Breast epithelium (tissue), 4 donors: ENCODE measurements at places on chromosomes 16 and 17.

- H3K4me3 ChIP-seq, result no peak overlapping the region
- H3K4me1 ChIP-seq, result peaks cover 2% of the 10 kb centered on the region
- DNase-seq, result no peak
- H3K36me3 ChIP-seq, result no peaks in the 10 kb centered on the region
- no peaks in the 10 kb centered on the region for H3K27me3 ChIP-seq
Observed at GRCh38 chr16:56426585-56426984, 1.2 kb upstream of the AMFR start.

- H3K4me3 ChIP-seq, result no peak overlapping the region
- DNase-seq, result no peak
- H3K4me1 ChIP-seq, result peaks cover 3% of the 10 kb centered on the region
- H3K27ac ChIP-seq, result peak overlapping the region; percentile 45
- H3K36me3 ChIP-seq, result no peaks in the 10 kb centered on the region
Observed at GRCh38 chr17:76791053-76791980, 53.4 kb downstream of the MFSD11 start.

DNA sequence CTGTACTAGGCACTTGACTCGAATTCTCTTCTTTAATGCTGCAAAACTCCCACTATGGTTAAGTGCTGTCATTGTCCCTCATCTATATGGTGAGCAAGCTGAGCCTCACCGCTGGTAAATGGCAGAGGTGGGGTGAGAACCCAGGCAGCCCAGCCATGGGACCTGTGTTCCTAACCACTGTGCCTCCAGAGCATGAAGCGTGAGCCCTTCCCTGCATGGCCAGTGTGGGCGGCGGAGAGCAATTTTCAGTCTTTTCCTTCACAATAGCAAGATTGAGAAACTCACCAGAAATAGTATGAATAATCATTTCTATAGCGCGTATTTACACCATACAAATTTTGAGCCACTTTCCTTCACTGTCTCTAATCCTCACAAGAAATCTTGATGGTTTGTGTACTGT, 9.2 kb downstream of the BFAR start:
- H3K4me3 ChIP-seq, result no peak overlapping the region
- no peak for DNase-seq
- peaks cover 3% of the 10 kb centered on the region for H3K36me3 ChIP-seq
- H3K4me1 ChIP-seq, result no peaks in the 10 kb centered on the region

- no peaks in the 10 kb centered on the region for H3K27me3 ChIP-seq
- DNase-seq, result no peak
- H3K36me3 ChIP-seq, result no peaks in the 10 kb centered on the region
- no peaks in the 10 kb centered on the region for H3K4me1 ChIP-seq
- H3K27ac ChIP-seq, result peak overlapping the region; percentile 87
- H3K4me3 ChIP-seq, result peak overlapping the region; percentile 64
Observed at GRCh38 chr17:40498281-40499084, 2.9 kb downstream of the TNS4 start.

DNA sequence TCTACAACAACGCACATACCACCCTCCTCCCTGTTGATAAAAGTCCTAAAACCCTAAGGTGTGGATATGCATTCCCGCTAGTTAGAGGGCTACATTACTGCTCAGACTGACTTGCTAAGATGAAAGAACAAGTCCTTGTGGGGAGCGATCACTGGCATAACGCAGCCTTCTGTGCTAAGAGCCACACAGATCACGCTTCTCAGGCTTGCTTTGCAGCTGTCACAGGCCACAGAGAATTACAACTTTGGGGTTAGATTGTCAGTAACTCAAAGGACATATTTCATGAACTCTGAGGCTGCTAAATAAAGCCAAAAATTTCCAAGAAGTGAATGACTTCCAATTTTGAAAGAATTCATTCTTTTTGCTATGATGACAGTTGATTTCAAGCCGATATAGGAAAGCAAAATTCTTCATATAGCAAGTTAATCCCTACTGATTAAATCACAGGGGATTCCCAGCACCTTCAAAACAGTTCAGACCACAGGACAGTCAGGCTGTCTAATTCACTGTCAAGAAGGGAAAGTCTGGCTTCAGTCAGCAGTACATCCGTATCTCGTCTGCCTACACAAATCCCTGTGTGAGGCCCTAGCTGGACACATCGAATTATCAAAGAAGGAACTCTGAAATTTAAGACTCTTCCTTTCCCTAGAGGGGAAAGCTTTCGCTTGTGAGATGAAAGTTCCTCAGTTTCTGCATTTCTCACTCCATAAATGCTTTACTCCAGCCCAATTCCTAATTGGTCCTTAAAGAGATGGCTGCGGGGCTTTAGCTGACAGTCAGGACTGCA, 107.1 kb downstream of the VPS53 start:
- no peaks in the 10 kb centered on the region for H3K4me1 ChIP-seq
- DNase-seq, result no peak
- H3K36me3 ChIP-seq, result no peaks in the 10 kb centered on the region
- no peak overlapping the region for H3K4me3 ChIP-seq

- H3K4me3 ChIP-seq, result no peak overlapping the region
- DNase-seq, result no peak
- no peaks in the 10 kb centered on the region for H3K27me3 ChIP-seq
- no peak overlapping the region for H3K27ac ChIP-seq
- H3K4me1 ChIP-seq, result peaks cover 4% of the 10 kb centered on the region
- no peaks in the 10 kb centered on the region for H3K36me3 ChIP-seq
Observed at GRCh38 chr16:1347286-1347855, 4.3 kb downstream of the TSR3 start.

DNA sequence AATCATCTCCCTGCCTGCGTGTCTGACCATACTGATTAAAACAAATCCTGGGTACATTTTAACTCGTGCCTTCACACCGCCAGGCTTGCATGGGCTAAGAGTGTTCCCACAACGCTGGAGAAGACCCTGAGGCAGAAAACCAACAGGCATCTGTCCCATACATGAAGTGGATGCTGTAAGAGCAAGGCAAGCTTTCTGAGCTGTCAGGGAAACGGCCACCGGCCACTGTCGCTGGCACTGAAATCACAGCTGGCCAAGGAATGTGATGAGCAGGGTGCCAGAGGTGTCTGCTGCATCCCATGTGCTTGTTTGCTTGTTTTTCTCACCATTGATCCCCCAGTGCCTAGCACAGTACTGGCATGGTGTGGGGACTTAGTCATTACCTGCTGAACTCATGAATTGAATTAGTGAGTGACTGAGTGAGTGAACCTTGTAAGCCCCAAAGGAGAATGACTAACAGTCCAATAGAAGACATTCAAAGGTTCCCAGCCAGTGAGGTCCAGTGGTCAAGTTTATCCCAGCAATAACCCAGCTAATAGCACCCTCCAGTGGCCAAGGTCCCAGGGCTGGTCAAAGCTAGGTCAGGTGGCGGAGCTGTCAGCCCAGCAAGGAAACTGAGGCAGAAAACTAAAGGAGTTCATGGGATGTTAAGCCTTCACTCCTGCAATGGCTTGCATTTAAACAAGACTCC, 92.7 kb upstream of the CDH5 start:
- no peaks in the 10 kb centered on the region for H3K36me3 ChIP-seq
- no peaks in the 10 kb centered on the region for H3K4me1 ChIP-seq
- peak; percentile 13 for DNase-seq
- H3K4me3 ChIP-seq, result no peak overlapping the region

- peaks cover 4% of the 10 kb centered on the region for H3K4me1 ChIP-seq
- H3K27ac ChIP-seq, result no peak overlapping the region
- no peaks in the 10 kb centered on the region for H3K36me3 ChIP-seq
- no peak overlapping the region for H3K4me3 ChIP-seq
- peaks cover 16% of the 10 kb centered on the region for H3K27me3 ChIP-seq
- DNase-seq, result no peak
Observed at GRCh38 chr17:48997827-48998586, 822 bp downstream of the IGF2BP1 start.

DNA sequence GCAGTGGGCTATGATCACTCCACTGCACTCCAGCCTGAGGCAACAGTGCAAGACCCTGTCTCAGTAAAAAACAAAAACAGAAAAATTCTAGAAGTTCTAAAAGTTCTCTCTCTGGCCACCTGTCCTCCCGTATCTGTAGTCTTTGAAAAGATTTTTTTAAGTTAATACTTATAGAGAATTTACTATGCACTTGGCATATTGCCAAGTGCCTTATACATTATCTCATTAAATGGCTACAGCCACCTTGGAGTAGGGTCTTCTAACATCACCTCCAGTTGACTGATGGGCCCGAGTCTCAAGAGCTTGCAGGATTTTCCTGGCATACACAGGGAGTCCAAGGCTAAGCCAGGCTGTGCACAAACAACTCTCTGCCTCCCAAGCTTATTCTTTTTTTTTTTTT, 44.7 kb downstream of the TMEM186 start:
- no peaks in the 10 kb centered on the region for H3K36me3 ChIP-seq
- H3K27me3 ChIP-seq, result no peaks in the 10 kb centered on the region
- no peak overlapping the region for H3K27ac ChIP-seq
- no peaks in the 10 kb centered on the region for H3K4me1 ChIP-seq
- H3K4me3 ChIP-seq, result no peak overlapping the region
- DNase-seq, result no peak

DNA sequence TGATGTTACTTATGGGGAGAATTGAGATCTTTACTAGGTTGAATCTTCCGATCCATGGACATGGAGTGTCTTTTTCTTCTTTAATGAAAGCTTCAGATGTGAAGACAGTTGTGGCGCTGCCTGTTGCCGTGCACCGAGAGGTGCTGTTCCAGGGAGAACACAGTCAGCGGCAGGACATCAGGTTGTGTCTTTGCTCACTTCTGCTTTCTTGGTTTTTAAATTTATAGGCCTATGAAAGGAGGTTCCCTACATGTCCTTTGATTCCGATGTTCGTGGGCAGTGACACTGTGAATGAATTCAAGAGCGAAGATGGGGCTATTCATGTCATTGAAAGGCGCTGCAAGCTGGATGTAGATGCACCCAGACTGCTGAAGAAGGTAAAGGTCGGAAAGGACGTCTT, 49.8 kb downstream of the SEC14L1 start:
- no peaks in the 10 kb centered on the region for H3K36me3 ChIP-seq
- H3K27ac ChIP-seq, result no peak overlapping the region
- no peaks in the 10 kb centered on the region for H3K4me1 ChIP-seq
- no peaks in the 10 kb centered on the region for H3K27me3 ChIP-seq
- DNase-seq, result no peak

GRCh38 chr17:56918916-56919315, 5.1 kb upstream of the TRIM25 start:
- no peak overlapping the region for H3K4me3 ChIP-seq
- H3K4me1 ChIP-seq, result no peaks in the 10 kb centered on the region
- no peaks in the 10 kb centered on the region for H3K36me3 ChIP-seq
- DNase-seq, result no peak
- no peaks in the 10 kb centered on the region for H3K27me3 ChIP-seq
- no peak overlapping the region for H3K27ac ChIP-seq

DNA sequence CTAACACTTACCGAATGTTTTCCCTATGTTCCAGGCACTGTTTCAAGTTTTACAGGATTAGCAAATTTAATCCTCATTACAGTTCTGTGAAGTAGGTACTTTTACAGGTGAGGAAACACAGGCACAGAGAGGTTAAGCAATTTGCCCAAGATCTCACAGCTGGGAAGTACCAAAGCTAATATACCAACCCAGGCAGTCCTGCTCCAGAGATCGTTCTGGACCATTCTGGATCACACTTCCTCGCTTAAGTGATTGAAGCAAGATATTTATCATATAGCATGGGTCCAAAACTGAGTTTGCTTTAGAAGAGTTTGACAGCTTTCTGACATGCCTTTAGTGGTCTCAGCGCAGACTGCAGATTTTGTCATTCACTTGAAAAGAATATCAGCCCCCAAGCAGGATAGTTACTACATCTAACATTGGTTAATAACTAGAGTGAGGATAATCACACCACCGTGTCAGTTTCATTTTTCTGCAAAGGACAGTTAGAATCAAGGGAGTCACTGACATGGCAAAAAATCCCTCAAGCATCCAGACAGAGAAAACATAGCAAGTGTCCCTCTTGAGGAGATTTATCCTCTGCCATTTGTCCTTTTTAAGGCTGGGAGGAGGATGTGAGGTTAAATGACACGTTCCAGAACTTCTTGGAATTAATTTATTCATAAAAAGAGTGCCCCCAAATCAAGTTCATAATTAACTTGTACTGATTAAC, 5.1 kb downstream of the HS3ST3B1 start:
- no peak for DNase-seq
- H3K4me3 ChIP-seq, result no peak overlapping the region
- no peaks in the 10 kb centered on the region for H3K4me1 ChIP-seq
- H3K27ac ChIP-seq, result no peak overlapping the region
- peaks cover 2% of the 10 kb centered on the region for H3K27me3 ChIP-seq
- no peaks in the 10 kb centered on the region for H3K36me3 ChIP-seq
